ENCODE measurements at places on chromosomes 13 and 19.

DNA sequence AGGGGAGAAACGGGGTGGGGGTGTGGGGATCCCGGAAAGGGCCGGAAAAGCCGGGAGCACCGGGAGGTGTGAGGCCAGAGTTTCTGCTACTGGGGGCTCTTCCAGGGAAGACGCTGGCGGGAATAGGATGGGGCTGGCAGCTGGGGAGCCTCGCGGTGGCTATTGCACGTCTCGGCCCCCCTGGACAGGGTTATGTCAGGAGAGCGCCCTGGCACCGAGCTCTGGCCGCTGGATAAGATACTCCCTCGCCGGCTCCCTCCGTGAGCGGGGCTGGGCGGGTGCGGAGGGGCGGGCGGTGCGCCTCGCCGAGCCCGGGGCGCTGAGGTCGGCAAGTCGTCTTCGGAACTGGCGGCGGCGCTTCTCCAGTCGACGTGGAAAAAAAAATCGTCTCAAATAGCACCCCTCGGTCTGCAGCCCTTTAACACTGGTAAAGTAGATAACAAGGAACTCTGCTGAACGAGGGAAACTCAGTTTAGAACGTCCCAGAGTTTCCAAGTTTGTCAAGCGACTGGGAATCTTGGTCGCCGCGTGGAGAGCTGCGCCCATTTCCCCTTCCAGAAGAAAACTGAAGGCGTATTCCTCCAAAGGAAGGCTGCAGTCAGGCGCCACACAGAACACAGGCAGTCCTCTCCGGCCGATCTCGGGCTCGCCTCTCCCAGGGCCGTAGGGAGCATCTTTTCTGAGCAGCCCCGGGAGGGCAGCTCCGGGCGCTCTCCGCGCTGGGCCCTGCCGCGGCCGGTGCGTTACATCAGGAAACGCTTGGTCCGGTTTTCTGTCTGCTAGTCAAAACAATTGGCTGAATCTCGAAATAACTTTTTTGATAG is 115.1 kb downstream of the KCNRG start:
- DNase-seq, result no peak

DNA sequence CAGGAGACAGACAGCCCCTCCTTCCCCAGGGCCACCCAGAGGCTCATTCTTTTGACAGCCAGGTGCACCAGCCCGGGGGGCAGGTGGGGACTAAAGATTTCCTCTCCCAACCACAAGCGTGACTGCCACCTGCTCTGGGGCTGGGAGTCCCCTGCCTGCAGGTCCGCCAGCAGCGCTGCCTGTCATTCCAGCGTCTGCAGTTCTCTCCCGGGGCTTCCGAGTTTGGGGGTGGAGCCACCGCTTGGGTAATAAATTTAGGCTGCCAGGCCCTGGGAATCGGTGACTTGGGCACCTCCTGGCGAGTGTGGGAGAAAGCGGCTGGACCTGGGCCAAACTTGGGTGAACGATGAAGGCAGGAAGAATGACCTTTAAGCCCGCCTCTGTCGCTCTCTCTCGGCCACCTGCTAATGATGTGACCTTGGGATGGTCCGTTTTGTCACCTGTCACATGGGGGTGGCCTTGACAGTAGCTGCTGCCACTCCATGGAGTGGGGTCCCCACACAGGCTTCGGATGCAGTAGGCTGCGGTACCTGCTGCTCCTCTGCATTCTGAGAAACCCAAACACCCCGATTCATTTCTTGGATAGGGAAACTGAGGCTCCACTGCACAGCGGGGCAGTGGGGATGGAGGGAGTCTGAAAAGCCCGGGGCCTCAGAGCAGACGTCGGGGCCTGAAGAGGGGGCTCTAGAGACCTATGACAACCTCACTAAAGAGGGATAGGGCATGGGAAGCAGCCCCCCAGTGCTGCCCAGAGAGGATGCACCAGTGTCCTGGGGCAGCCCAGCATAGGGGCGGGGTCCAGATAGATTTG is 12.8 kb downstream of the FUT6 start:
- no peak for DNase-seq

- DNase-seq, result no peak
Measured at GRCh38 chr13:36907266-36907665, 12.8 kb downstream of the SMAD9 start.

DNA sequence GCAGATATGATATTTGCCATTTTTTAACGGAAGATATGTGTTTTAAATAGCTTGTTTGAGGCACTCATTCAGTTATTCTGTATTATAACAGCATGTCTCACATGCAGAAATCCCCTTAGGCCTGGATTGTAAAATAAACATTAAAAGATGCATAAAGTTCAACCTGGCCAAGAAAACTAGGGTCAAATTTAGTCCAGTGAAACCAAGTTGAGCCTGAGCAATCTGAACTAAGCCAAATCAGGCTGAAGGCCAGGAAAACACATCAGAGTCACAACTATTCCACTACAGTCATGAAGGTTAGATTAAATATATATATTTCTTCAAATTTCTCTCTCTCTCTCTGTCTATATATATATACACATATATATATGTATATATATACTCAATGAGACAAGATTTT is 504.8 kb downstream of the SLITRK1 start:
- no peak for DNase-seq

- DNase-seq, result peak; percentile 48
Measured at GRCh38 chr19:7738023-7738422, 6.1 kb upstream of the CLEC4G start.

DNA sequence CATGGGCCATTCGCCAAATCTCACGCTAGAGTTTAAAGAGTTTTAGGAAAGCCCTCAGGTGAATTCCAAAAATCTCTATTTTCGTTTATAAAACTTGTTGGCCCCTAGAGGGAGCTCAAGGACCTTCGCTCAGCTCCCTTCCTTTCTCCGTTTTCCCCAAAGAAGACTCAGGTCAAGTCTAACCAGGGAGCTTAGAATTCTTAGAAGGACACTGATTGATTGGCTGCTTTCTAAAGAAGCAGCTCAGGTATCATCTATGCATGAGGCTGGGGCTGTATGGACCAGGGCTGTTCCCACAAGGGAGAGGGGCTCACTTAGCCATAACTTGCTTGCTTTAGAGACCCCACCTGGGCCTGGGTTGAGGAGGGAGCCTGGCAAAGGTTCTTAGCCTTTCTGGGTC is 20.5 kb downstream of the DZIP1 start:
- DNase-seq, result no peak

DNA sequence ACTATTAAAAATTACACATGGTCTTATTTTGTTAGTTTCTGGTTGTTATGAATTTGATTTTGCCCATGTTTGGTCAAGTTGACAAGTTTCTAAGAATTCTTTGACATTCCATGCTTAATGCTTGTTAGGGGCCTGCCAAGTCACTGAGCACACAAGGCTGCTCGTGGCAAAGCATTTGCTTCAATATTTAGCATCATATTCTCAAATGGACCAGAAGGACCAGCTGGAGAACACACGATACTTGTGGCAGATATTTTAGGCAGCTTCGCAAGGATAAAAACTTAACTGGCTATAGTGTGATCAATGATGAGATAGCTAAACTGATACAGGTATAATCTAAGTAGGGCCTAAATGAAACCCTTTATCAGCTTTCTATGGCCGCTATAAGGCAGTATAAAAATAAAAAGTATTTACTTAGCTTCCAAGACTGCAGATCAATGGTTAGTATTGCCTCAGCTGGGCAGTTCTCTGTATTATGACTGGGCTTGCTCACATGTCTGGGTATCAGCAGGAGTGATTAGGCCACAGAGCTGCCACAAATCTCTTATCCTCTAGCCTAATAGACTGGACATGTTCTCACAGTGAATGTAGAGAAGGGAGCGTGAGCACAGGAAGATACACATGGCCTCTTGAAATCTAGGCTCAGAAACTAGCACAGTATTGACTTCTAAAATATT is 155.9 kb upstream of the SPRY2 start:
- no peak for DNase-seq

DNA sequence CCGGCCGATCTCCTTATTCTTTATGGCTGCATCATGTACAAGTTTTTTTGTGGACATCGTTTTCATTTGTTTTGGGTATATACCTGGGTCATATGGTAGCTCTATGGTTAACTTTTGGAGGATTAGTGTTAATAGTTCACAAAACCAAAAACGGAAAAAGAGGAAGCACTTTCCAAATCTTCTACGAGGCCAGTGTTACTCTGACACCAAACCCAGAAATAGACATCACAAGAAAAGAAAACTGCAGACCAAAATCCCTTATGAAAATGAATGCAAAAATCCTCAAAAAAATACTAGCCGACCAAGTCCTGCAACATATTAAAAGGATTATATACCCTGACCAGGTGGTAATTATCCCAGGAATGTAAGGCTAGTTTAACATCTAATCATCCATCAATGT is 29.8 kb downstream of the ADGRE2 start:
- no peak for DNase-seq

- no peak for DNase-seq
Measured at GRCh38 chr13:97275776-97276501, 53.8 kb downstream of the MBNL2 start.

DNA sequence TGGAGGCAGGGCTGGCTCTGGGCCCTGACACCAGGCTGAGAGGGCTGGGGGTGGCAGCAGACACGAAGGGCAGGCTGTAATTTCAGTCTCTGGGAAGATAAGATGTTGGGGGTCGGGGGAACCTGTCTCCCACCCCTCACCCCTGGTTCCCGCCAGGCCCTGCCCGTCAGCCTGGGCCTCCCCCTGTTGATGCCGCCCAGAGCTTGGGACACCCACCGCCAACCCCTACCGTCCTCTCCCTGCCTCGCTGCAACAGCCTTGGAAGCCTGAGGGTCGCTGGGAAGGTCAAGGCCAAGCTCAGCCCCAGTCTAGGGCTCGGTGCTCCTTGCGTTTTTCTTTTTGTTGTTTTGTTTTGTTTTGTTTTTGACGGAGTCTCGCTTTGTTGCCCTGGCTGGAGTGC is 14.5 kb downstream of the PALM start:
- DNase-seq, result no peak

GRCh38 chr13:31240921-31241320 is 41.1 kb downstream of the B3GLCT start:
- DNase-seq, result no peak

- DNase-seq, result no peak
Measured at GRCh38 chr19:52963247-52963618, 552 bp upstream of the ZNF816 start.

DNA sequence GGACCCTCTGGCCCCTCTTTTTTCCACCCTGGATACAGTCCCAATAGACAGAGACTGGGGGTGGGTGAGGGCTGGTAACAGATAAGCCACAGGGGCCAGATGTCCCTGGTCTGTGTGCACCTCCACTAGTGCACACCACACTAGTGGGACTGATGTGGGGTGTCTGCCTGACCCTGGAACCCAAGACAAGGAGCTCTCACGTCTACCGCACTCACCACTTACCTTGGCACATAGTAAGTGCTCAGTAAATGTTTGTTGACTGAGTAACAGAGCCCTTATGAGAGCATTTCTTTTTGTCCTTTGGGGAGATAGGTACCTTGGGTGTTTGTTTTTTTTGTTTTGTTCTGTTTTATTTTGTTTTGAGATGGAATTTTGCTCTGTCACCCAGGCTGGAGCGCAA is 23.1 kb upstream of the ZNF414 start:
- no peak for DNase-seq

DNA sequence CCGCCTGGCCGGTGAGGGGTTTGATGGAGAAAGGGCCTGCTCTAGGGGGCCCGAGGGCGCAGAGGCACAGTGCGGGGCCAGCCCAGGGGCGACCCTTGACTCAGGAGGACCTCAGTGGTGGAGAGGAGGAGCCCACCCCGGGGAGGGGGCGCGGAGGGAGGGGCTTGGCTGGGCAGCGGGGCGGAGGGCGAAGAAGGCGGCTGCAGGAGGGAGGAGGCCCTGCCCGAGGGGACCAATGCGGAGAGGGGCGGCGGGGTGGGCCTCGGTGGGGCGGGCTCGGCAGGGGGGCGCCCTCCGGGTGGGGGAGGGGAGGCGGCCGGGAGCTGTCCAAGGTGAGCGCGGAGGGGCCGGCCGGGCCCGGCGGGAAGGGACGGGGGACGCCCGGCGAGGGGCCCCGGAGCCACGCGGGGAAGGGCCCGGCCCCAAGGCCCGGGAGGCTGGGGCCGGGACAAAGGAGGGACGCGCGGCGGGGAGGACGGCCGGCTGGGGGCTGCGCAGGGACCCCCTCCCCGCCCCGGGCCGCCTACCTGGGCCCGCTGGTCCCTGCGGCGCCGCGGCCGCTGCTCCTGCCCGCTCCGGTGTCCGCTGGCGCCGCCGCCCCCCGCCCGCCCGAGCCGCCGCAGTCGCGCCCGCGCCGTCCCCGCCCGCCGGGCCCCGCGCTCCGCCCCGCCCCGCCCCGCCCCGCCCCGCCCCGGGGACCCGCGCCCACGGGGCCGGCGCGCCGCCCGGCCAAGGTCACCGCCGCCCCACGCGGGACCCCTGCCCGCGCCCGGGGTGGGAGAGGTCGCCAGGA is at the start of gene DIRAS1:
Gene DIRAS1, minus strand, starts transcription at position 596 of the 793 bp plus-strand sequence. CDS start 3,566 bp downstream, outside the sequence.
- DNase-seq, result no peak

- DNase-seq, result no peak
Measured at GRCh38 chr13:108924134-108924533, 294.7 kb downstream of the MYO16 start.

- no peak for DNase-seq
Measured at GRCh38 chr13:70668983-70669382, 560.7 kb upstream of the KLHL1 start.

DNA sequence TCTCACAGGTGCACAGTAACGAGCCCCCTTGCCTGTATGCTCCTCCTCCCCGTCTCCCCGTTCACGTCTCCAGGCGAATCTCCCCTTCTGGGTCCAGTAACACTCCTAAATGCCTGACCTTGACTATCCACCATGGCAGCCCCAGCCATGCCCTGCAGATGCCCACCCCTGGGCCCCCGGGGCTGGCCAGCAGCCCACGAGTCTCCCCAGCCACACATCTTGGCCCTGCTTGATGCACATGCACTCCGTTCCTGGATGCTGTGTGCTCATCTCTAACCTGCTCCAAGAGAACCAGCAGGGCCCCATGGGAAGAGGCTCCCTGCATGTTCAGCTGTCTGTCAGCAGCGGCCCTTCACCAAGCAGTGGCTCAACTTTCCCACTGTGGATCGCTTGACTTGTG is 32.0 kb downstream of the HPN start:
- DNase-seq, result no peak

GRCh38 chr19:55855160-55855559 is 18.8 kb downstream of the NLRP4 start:
- DNase-seq, result no peak

DNA sequence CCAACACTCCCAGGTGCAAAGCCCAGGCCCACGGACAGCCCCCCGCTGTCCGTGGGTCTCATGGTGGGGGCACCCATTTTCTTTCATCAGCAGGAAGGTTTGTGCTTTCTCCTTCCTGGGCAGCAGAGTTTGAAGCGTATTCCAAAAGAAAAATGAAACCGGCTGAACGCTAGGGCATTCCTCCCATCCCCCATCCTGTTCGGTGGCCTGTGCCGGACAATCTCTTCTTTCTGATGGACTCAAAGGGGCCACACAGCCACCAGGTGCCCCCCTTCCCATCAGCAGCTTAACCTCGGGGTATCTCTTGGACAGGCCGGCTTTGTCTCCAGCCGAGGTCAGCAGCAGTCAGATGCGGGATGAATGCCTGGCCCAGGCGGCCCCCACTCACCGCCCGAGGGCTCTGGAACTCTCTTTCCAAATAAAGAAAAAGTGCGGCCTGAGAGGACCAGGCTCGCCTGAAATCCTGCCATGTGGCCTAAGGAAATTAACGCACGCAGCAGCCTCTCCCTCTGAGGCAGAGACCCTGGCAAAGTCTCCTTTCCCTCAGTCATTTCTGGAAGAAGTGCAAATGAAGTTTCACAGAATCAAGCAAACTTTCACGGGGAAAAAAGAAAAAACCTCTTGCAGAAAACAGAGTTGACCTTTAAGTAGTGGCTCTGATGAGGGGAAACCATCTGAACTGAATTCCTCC is 67.8 kb downstream of the RASA3 start:
- DNase-seq, result no peak

All from activated T-cell treated with anti-CD3 and anti-CD28 coated beads for 48 hours (primary cell).